ENCODE measurements at places on chromosomes 16 and 17. TPM values are rescaled to one million over a fixed set of nuclear protein-coding genes. Genes with fewer than 3 reads are reported as not detected.

Gene CEP112
- 9.7 TPM for total RNA-seq

Gene KCNJ18
- total RNA-seq, result not detected

DNA sequence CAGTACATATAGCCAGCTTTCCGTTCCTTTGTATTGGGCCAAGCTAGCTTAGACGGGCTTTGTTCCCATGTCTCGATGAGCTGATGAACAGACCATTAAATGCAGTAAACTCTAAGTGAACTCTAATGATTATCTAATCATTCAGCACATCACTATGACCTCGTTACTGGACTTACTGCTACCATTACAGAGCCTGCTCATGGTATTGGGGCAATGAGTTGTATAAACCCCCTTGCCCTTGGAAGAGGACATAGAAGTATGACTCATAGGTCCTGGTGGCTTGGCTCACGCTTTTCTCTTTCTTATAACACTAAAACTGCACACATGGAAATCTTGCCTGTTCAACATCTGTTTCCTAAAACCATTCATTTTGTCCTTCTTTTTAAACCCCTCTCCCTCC lies 93.6 kb upstream of the DYNLRB2 start:
- H3K4me3 ChIP-seq, result no peak overlapping the region
- H3K27me3 ChIP-seq, result no peaks in the 10 kb centered on the region
- H3K27ac ChIP-seq, result no peak overlapping the region
- no peak for DNase-seq

Gene CRISPLD2
- 103 TPM for total RNA-seq

DNA sequence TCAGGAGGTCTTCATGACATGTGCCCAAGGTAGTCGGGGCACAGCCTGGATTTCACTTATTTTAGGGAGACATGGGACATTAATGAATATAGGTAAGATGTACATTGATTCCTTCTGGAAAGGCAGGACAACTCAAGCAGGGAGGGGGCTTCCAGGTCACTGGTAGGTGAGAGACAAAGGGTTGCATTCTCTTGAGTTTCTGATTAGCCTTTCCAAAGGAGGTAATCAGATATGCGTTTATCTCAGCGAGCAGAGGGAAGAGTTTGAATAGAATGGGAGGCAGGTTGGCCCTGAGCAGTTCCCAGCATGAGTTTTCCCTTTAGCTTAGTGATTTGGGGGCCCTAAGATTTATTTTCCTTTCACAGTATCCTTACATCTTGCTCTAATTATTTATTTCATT lies 443.8 kb upstream of the EEF2KMT start:
- no peak for DNase-seq
- H3K27me3 ChIP-seq, result no peaks in the 10 kb centered on the region
- no peak overlapping the region for H3K27ac ChIP-seq
- H3K36me3 ChIP-seq, result no peaks in the 10 kb centered on the region
- H3K4me3 ChIP-seq, result no peak overlapping the region

DNA sequence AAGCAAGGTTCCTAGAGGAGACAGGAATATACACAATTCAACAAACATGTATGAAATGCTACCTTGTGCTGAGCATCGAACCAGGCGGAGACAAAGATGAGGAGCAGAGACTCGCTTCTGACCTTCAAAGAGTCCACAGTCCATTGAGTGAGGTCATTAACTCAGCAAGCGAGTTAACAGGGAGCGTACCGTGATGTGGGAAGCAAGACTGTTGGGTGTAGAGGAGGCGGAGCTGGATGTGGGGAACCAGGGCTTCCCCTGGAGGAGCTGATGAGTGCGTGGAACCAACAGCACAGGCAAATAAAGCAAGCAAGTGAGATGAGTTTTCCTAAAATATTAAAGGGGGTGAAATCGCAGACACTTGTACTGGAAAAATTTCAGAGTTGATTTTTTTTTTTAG lies 65.0 kb downstream of the NXN start:
- H3K27me3 ChIP-seq, result no peaks in the 10 kb centered on the region
- DNase-seq, result no peak
- no peak overlapping the region for H3K27ac ChIP-seq
- H3K4me3 ChIP-seq, result no peak overlapping the region

Gene OTOA
- not detected for total RNA-seq

GRCh38 chr17:6910987-6911603 lies 79.6 kb upstream of the TEKT1 start:
- H3K4me1 ChIP-seq, result no peaks in the 10 kb centered on the region
- no peak overlapping the region for H3K27ac ChIP-seq
- no peaks in the 10 kb centered on the region for H3K27me3 ChIP-seq

DNA sequence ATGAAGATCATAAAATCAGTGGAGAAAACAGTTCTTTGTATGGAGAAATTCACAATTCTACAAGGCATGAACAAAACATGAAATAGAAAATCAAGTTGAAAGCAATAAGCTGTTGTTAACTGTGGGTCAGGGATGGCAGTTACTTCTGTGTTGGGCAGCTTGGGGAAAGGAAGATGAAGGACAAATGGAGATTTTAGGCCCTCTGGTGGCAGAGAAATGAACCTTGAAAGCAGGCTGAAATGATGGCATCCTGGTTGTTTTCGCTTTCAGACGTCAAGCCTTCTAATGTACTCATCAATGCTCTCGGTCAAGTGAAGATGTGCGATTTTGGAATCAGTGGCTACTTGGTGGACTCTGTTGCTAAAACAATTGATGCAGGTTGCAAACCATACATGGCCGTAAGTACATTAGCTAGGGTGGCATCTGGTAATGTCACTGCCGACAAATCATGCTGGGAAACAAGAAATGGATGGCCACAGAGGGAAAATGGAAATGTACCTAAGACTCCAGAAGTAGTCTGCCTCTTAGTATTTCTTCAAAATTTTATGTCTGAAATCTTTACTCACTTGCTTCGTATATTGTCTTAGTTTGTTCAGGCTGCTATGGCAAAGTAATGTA lies 108.9 kb downstream of the MAP2K6 start:
- H3K4me3 ChIP-seq, result no peak overlapping the region
- H3K4me1 ChIP-seq, result no peaks in the 10 kb centered on the region
- H3K27ac ChIP-seq, result no peak overlapping the region
- H3K36me3 ChIP-seq, result no peaks in the 10 kb centered on the region

Gene CCL22
- not detected for total RNA-seq

Gene RRAD
- total RNA-seq, result 12.1 TPM

Gene ZCCHC14
- total RNA-seq, result 32.2 TPM

Gene ARHGAP23
- 48.9 TPM for total RNA-seq

DNA sequence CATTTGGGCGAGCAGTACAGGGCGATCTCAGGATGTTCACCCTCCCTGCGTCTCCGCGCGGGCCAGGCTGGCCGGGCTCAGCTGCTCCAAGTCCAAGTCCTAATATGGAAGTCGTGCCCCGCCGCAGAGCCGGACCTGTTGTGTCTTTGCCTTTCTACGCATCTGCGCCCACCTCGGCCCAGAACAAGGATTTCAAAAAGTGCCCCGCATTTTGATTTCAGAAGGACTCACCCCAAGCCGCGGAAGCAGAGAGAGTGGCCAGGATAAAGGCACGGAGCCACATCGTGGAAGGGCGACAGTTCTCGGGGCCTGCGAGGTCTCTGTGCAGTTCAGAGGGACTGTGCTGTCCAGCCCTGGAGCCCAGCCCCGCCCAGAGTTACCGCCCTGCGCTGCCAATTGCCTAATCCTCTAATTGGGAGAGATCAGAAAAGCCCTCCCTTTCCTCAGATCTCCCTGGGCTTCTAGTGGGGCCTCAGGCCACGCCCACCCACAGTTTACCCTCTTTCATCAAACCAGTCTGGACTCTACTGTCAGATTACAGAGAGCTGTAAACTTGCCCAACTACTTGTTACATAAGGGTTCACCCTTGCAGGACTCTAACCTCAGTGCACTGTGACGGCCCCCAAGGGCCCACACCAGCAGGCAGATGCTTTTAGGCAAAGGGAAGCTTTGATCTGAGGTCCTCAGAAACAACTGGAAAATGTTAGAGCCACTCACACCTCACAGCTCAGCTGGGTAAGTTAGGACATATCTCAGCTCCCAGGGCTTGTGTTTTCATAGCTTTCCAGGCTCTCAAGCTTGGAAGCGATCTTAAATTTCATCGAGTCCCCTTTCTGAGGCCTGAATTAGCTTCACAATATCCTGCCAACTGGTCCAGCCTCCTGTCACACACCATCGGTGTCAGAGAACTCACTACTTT lies at the start of gene CES1:
Gene CES1 (minus strand): TSS at position 324 of the 919 bp plus-strand sequence. CDS start 41 bp downstream, at position 283.
- H3K27ac ChIP-seq, result peak within 1 kb of the TSS; percentile 42
- no peaks in the 10 kb centered on the region for H3K36me3 ChIP-seq
- no peak within 1 kb of the TSS for H3K4me3 ChIP-seq
- peaks cover 2% of the 10 kb centered on the region for H3K4me1 ChIP-seq
- no peaks in the 10 kb centered on the region for H3K27me3 ChIP-seq
- no peak for DNase-seq

GRCh38 chr16:2043667-2044451 lies 3.8 kb downstream of the NTHL1 start:
- no peak for DNase-seq
- no peak overlapping the region for H3K4me3 ChIP-seq
- H3K36me3 ChIP-seq, result no peaks in the 10 kb centered on the region
- no peaks in the 10 kb centered on the region for H3K27me3 ChIP-seq
- peaks cover 34% of the 10 kb centered on the region for H3K4me1 ChIP-seq

- H3K4me3 ChIP-seq, result no peak overlapping the region
- no peak for DNase-seq
- H3K36me3 ChIP-seq, result no peaks in the 10 kb centered on the region
These were observed 47.7 kb downstream of the TUBD1 start for GRCh38 chr17:59844884-59845594.

DNA sequence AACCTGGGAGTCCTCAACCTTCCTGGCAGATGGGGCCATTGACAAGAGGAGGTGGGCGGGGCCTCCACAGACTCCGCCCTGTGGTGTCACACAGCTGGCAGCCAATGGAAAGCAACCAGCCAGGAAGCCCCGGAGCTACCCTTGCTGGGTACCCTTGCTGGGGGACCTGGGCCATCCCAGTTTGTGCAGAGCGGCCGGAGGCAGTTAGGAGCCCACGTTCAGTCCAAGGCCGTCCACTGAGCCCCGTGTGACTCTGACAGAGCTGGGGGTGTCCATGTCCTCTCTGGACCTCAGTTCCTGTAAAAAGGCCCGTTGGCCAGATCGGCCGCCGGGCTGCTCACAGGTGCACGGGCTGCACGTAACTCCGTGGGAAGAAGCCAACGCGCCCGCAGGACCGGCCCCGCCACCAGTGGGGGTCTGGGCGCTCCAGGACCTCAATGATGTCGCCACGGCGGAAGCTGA lies 17.1 kb upstream of the FAM83G start:
- no peak overlapping the region for H3K27ac ChIP-seq
- no peak for DNase-seq
- no peaks in the 10 kb centered on the region for H3K4me1 ChIP-seq
- H3K27me3 ChIP-seq, result no peaks in the 10 kb centered on the region
- H3K4me3 ChIP-seq, result no peak overlapping the region

GRCh38 chr16:89361751-89362539 lies 128.4 kb downstream of the ANKRD11 start:
- no peak for DNase-seq
- peaks cover 38% of the 10 kb centered on the region for H3K4me1 ChIP-seq
- H3K4me3 ChIP-seq, result no peak overlapping the region
- no peaks in the 10 kb centered on the region for H3K27me3 ChIP-seq

DNA sequence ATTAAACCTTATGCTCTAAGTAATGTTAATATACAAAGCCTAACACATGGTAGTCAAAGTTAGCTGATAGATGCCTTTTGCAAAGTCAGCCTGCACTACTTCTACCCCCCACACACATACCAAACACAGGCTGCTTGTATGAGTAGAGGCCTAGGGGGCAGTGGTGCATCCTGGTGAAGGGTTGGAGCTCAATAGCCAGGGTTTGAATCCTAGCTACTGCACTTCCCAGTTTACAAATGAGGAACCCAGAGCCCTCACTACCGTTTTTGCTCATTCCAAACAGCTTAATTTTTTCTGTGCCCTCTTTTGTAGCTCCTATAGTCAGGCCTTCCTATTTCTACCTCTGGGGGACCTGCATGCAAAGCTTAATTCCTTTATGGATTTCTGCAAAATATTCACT lies 18.9 kb upstream of the HYDIN start:
- H3K36me3 ChIP-seq, result no peaks in the 10 kb centered on the region
- H3K4me3 ChIP-seq, result no peak overlapping the region
- H3K4me1 ChIP-seq, result no peaks in the 10 kb centered on the region

- H3K36me3 ChIP-seq, result no peaks in the 10 kb centered on the region
- no peaks in the 10 kb centered on the region for H3K27me3 ChIP-seq
- H3K4me1 ChIP-seq, result no peaks in the 10 kb centered on the region
- no peak overlapping the region for H3K27ac ChIP-seq
These were observed 7.8 kb upstream of the C1QBP start for GRCh38 chr17:5446786-5447185.

DNA sequence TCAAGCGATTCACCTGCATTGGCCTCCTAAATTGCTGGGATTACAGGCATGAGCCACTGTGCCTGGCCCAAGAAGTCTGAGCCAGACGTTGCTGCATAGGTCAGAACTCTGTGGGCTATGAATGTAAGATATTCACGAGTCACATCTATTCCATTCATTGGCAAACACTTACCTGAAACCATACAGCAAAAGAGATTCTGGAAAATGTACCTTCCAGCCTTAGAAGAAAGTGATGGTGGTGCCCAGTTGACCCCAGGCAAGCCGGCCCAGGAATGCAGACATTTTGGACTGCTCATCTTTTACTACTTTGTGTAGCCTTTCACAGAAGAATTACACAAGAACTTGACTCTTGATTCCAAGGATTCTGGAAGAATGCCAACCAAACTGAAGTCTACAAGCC lies 135.6 kb upstream of the N4BP1 start:
- no peak overlapping the region for H3K4me3 ChIP-seq
- no peak overlapping the region for H3K27ac ChIP-seq
- no peak for DNase-seq
- H3K4me1 ChIP-seq, result no peaks in the 10 kb centered on the region

GRCh38 chr17:50719144-50719923 lies at the start of gene LUC7L3:
Gene LUC7L3, plus strand, starts transcription at chr17:50719603. Its CDS starts 130 bp downstream, at chr17:50719733.
- peak within 1 kb of the TSS; percentile 74 for H3K4me3 ChIP-seq
- H3K27ac ChIP-seq, result peak within 1 kb of the TSS; percentile 96
- no peaks in the 10 kb centered on the region for H3K36me3 ChIP-seq
- peak; percentile 93 for DNase-seq
- H3K27me3 ChIP-seq, result no peaks in the 10 kb centered on the region

DNA sequence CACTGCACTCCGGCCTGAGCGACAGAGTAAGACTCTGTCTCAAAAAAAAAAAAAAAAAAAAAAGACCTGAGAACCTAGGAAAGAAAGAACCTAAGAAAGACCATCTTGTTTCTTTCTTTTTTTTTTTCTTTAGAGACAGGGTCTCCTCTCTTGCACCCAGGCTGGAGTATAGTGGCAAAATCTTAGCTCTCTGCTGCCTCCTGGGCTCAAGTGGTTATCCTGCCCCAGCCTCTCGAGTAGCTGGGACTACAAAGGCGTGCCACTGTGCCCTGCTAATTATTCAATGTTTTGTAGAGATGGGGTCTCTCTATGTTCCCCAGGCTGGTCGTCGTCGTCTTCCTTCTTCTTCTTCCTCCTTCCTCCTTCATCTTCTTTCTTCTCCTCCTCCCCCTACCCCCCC lies 7.8 kb upstream of the BIRC5 start:
- DNase-seq, result no peak
- H3K4me1 ChIP-seq, result no peaks in the 10 kb centered on the region
- H3K36me3 ChIP-seq, result no peaks in the 10 kb centered on the region
- no peaks in the 10 kb centered on the region for H3K27me3 ChIP-seq
- H3K4me3 ChIP-seq, result no peak overlapping the region
- no peak overlapping the region for H3K27ac ChIP-seq

Measured in ovary (tissue), 10 donors.